ELF-1 (cell line): ENCODE measurements at places on chromosomes 1 and 21.

- no peak for DNase-seq
Measured at GRCh38 chr1:228144193-228144992, 4.3 kb downstream of the GUK1 start.

DNA sequence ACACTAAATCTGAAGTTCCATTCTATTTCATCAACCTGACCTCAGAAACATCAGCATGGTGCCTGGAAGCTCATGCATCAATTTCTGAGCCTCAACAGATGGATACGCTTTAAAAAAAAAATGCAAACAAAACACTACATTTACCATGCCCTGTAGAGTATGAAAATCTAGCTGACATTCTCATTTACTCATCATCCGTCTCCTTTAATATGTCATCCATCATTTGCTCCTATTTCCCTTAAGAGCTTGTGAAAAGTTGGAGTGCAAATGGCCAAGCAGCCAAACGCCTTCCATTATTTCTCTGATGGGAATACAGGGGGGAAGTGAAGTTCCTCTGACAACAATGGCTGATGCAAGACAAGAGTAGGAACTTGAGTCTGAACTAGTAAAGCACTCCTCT is 295.0 kb downstream of the TGFB2 start:
- DNase-seq = no peak

DNA sequence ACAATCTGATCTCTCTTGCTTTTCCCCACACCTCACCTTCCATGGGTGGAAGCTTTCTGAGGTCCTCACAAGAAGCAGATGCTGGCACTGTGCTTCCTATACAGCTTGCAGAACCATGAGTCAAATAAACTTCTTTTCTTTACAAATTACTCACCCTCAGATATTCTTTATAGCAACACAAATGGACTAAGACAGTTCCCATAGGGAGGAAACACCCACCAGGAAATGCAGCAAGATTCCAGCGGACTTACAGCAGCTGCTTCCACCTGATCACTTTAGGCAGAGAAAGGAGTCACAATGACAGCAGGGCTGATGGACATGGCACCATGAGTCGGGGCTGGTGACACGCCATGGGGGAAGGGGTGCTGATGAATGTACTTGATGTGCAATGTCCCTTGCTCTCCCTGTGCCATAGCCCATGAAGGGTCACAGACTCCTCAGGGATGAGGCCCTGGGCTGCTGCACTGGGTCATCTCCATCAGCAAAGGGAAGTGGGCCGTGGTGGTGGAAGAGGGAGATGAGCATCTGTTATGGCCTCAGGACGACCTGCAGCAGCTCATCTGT is 53.9 kb downstream of the PRSS38 start:
- DNase-seq = no peak

- no peak for DNase-seq
Measured at GRCh38 chr1:208643005-208643597, 398.9 kb upstream of the PLXNA2 start.

DNA sequence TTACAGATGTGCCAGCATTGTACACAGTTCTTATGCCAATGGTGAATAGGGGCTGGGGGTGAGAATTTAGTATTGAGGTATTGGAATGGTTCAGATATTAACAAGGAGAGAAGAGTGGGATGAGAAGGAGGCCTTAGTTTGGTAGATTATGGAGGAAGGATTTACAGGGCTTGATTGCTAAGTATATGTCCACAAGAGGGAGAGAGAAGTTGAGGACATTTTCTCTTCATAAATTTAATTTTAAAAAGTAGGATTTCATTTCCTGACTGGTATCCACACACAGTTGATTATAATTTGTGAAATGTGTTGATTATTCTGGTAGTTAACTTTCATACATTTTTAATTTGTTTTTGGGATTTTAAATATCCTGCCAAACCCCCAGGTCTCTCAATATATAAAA is 213.0 kb downstream of the ADGRL2 start:
- no peak for DNase-seq

DNA sequence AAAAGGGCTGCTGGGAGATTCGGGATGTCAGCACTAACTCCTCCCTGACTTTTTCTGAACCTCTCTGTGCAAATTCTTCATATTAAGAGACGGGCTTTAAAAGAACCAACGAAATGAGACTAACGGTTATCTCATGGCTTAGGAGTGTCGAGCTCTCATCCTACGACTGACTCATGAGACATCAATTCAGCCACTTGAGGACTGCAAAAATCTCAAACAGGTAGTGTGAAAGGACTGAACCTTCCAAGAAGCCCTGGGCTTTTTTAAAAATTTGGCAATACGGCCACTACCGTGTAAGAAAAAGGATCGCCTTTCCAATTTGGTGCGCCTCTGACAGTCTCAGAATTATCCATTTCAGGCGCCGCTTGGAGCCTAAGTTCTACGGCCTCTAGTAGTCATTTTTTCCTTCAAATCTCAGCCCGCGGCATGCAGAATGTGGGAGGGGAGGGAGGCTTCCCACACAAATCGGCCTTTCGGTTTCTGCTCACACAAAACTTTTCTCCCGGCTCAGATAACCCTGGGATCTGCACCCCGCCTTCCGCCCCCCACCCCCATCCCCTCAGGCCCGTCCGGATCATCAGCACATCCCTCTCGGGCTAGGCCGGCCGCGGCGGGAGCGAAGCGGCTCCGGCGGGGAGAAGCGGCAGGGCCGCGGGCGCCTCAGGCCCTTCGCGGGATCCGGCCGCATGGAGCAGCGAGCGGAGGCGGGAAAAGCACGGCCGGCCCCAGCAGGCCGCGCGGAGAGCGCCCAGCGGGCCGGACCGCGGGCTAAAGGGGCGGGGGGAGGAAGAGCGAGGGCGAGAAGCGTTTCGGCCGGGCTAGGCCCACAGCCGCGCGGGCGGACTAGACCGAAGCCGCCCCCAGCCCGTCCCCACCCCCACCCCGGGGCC is 618 bp downstream of the HNRNPR start:
- peak; percentile 44 for DNase-seq

DNA sequence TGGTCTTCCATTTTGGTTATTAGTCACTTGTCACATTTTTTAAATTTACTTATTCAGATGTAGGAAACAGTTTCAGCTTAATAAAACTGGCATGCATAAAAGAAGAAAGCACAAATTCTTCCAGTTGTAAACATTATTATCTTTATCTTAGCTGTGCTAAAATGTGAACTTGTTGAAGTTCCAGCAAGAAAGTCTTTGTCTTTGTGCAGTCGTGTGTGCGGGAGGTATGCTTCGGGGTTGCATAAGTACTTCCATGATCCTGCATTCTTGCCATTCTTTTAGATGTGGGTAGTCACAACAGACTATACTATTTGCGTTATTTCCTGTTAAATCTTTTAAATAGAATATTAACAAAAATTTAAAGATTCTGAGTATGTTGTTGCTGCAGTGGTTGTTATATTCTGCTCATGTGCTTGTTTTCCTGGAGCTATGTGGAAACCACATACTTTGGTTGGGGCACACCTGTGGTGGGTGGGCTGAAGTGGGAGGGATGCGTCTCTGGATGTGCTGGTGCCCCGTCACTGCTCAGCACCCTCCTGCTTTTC is 49.9 kb downstream of the CBS start:
- no peak for DNase-seq

DNA sequence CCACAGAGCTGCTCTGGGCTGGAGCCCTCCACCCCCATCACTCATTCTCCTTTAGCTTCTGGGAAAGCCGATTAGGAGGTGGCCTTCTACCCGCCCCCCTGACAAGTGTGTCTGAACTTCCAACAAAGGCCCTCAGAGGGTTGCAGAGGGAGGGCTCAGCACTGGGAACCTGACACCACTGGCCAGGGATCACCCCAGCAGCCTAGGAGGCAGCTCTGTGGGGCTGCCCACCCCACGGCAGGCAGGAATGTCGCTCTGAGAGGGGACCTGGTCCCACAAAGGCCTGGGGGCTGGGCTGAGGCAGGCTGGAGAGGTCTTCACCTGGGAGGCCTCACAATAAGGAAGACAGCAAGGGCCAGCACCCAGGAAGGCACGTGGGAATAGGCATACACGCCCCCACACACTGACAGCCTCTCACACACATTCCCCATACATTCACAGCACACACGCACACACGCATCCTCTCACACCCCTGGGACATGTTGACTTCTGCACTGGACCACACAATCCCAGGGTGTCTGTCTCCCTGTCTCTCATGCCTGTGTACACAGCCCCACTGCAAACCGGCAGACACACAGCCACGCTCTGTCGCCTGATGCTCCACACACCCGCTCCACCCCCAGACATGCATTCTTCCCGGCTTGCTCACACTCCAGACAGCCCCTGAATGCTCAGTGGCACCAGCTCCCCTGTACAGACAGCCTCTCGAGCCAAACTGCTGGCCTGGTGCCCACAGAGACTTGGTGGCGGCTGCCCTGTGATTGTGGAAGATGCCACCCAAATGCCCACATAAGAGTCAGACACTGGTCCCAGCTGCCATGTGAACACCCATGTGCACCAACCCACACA is 30.7 kb downstream of the DMBX1 start:
- DNase-seq = peak; percentile 77

DNA sequence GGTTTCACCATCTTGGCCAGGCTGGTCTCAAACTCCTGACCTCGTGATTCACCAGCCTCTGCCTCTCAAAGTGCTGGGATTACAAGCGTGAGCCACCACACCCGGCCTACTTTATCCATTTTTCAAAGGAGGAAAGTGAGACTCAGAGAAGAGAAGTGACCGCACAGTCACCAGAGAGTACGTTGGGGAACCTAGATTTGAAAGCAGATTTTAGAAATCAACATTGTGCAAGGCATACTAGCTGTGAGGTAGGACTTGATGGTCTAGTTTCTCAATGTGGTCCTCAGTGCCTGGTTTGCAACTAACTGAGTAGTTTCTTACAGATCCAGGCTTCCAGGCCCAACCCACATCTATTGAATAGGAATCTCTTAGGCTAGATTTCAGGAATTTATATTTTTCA is 1.7 kb upstream of the PRCC start:
- DNase-seq = no peak

DNA sequence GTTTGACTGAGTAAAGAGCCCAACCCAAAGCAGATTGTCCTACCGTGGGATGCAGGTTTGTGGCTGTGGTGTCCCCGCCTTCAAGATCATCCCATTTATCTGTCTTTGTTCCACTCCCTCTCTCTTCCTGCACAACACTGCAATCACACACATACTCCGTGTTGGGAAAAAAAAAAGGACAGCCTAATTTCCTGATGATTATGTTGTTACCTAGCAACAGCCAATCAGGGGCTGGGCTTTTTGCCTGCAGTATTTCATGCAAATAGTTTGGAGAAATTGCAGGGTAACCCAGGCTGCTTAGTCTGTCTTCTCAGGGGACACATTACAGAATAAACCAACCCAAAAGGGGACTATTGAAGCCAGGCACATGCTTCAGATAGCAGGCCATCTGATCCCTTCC is 38.3 kb downstream of the PHC2 start:
- DNase-seq = no peak

DNA sequence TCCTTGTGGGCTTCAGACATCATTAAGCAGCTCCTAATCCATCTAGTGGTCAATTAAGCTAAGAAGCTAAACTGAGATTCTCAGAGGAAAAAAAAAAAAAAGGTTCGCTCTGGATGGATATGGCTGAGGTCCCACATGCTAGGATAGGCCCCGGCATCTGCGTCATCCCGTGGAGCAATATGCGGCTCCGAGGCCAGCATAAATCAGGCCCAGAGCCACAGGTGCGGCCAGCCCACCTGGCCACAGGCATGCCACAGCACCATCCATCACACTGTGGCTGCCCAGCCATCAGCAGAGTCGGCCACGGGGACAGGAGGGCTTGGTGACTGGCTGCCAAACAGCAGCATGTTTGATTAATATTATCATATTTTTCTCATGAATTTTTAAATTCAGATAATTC is 106.9 kb upstream of the TIAM1 start:
- no peak for DNase-seq

GRCh38 chr21:34922479-34922878 is 126.6 kb downstream of the RUNX1 start:
- peak; percentile 4 for DNase-seq

- no peak for DNase-seq
Measured at GRCh38 chr1:234923626-234924025, 205.0 kb downstream of the TOMM20 start.

DNA sequence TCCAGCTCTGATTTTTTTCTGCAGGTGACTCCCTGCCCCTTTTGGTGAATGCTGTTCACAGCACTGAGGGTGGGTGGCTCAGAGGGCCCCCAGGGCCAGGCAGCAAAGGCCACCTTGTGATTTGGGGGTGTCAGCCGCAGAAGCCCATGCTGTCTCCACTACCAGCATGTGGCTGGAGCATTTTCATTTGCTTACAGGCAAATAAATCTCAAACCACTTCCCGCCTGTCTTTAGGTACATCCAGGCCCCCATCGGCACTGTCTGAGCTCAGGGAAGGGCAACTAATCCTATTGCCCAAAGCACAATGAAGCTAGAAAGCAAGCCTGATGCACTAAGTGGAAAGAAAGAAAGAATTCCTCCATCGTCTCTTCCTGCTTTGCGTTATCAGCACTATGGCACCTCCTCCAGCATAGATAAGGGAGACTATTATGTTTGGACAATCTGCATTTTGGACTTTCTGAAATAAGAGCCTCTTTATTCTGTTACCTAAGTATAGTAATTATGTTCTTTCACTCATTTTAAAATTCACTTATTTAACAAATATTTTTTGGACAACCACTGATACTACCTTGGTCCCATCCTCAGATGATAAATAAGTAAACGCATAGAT is 100.5 kb upstream of the TLR5 start:
- no peak for DNase-seq
